Right ventricle myocardium superior (tissue), 1 donor: ENCODE measurements at places on chromosomes 3 and 15. TPM values are rescaled to one million over a fixed set of nuclear protein-coding genes. Genes with fewer than 3 reads are reported as not detected.

Gene EEFSEC
- 16.9 TPM for total RNA-seq

Gene TTLL13
- not detected for total RNA-seq

GRCh38 chr3:160622263-160623045 is 54.5 kb upstream of the ARL14 start:
- DNase-seq, result no peak

GRCh38 chr3:97579365-97579764 is 185.2 kb upstream of the ARL6 start:
- DNase-seq, result no peak

- no peak for DNase-seq
Measured at GRCh38 chr3:36232797-36233489, 147.4 kb upstream of the STAC start.

GRCh38 chr3:185046603-185047002 is 106.3 kb downstream of the C3orf70 start:
- DNase-seq, result no peak
